ENCODE measurements at places on chromosomes 11 and 22. TPM values are rescaled to one million over a fixed set of nuclear protein-coding genes. Genes with fewer than 3 reads are reported as not detected.

Gene MYO7A
- 5.4 TPM for total RNA-seq

Gene LYVE1
- not detected for total RNA-seq

Gene PANX3
- not detected for total RNA-seq

DNA sequence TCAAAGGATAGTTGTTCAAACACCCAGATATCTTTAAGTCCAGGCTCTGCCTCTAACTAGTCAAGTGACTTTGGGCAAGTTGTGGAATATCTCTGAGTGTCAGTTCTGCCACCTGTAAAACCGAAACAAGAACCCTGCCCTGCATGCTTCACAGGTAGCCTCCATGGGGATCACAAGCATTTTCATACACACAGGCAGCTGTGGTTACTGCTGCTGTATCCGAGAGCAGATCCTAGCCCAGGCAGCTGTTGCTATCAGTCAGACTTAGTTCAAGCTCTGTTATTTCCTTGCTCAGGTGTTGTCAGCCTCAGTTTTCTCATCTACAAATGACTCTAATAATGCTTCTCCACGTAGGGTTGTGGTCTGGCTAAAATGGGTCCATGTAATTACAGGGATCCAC is 6.5 kb upstream of the RASD2 start:
- peaks cover 6% of the 10 kb centered on the region for H3K27me3 ChIP-seq
- H3K27ac ChIP-seq = no peak overlapping the region
- H3K4me3 ChIP-seq = no peak overlapping the region
- DNase-seq = no peak
- peaks cover 7% of the 10 kb centered on the region for H3K4me1 ChIP-seq

Gene DMC1
- total RNA-seq = 0.91 TPM

Gene C11orf91
- total RNA-seq = 0.49 TPM

Data from activated B cell treated with CpG ODN at 0.5 μM for 24 hours (primary cell).